ENCODE measurements at places on chromosomes 2 and 18.

DNA sequence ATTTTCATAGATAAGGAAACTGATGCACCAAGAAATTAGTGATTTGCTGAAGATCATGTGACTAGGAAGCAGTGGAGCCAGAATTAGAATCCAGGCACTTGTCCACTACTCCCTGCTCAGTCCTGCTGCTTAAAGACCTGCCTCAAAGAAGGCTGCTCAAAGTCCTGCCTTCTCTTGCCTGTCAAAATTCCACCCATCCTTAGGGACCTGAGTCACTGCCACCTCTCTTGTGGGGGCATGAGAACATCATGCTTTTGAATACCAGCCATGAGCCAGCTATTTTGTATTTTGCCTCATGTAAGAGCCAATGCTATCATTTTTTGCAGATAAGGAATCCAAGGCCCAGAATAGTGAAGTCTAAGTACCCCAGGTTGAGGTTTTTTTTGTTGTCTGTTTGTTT is 47.1 kb downstream of the DDX1 start:
- DNase-seq, result no peak

DNA sequence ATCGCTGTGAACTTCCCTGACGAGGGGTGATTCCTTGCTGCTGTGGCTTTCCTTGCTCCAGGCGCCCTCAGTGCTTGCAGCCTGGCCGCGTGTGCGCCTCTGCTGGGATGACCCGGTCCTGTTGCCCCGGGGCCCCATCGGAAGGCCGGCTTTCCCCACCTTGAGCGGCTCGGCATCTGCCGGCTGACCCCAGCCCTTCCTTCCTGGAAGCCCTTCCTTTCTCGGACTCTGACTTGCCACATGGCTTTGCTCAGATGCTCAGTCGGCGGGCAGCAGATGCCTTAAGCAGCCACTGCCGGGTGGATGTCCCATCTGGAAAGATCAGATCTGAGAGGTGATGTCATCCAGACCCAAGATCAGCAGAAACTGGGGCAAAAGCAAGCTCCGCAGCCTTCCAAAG is 100.5 kb upstream of the ODC1 start:
- no peak for DNase-seq

DNA sequence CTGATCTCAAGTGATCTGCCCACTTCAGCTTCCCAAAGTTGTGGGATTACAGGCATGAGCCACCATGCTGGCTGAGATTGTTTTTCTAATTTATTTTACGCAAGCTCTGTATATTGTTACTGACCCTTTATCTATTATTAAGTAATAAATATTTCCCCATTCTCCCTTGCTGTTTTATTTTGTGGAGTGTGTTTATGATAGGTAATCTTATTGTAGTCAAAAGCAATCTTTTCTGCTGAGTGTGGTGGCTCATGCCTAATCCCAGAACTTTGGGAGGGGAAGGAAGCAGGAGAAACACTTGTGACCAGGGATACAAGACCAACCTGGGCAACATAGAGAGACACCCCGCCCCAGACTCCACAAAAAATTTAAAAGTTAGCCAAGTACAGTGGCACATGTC is 55.2 kb upstream of the RTN4 start:
- no peak for DNase-seq

DNA sequence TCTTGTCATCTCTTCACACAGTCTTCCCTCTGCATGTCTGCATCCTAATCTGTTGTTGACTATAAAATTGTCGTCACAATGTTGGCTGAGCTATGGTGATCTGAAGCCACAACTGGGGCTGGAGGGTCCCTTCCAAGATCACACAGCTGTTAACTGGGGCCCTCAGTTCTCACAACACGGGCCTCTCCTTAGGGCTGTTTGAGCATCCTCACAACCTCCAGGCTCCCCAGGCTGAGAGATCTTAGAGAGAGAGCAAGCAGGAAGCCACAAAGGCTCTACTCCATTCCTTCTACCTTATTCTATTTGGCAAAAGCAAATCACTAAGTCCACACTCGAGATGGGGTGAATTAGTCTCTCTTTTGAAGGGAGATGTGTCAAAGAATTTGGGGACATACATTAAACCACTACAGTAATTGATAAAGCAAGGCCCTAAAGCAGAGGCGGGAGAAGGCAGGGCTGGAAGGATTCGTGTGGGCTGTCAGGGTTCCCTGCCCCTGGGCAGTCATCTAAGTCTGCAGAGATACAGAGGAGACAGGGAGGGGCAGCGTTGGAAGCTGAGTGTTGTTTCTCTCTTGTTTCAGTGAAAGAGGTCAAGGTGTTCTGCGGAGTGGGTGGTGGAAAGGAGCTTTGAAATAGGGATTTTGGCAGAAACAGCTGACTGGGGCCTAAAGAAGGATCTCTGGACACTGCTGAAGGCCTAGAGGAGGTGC is 15.9 kb downstream of the MYO7B start:
- DNase-seq, result no peak

GRCh38 chr2:66531567-66531966 is 96.6 kb downstream of the MEIS1 start:
- no peak for DNase-seq

GRCh38 chr2:163692611-163693482 is 43.0 kb downstream of the FIGN start:
- DNase-seq, result no peak

- no peak for DNase-seq
These were observed 80.0 kb downstream of the INPP5D start for GRCh38 chr2:233140077-233140585.

- no peak for DNase-seq
These were observed 1.3 kb downstream of the SIX2 start for GRCh38 chr2:45007961-45008295.

DNA sequence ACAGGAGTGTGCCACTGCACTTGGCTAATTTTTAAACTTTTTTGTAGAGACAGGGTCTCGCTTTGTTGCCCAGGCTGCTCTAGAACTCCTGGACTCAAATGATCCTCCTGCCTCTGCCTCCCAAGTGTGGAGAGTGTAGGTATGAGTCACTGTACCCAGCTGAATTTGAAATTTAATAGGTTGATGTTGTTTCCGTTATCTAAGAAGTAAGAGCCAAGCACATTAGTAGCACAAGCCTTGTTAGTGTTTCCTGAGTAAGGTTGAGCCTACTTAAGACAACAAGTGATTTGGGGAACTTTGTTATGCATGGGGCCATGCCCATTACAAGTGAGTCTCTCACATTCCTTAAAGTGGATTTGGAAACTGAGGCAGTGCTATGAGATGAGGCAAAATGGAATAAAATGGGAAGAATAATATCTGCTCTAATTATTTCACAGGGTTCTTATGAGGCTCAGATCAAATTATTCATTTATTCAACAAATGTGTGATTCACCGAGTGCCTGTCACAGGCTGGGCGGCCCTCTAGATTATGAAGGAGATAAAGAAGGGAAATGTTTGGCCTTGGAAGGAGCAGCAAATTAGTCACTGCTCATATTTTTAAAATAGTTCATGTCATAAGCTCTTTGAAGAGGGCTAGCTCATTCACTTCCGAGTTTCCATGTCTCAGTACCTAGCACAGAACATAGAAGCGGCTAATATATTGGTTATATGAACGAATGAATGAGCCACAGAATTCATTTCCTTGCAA is 217.2 kb downstream of the LDLRAD4 start:
- DNase-seq, result no peak

- DNase-seq, result no peak
These were observed 142.9 kb downstream of the TGIF1 start for GRCh38 chr18:3592864-3593263.

DNA sequence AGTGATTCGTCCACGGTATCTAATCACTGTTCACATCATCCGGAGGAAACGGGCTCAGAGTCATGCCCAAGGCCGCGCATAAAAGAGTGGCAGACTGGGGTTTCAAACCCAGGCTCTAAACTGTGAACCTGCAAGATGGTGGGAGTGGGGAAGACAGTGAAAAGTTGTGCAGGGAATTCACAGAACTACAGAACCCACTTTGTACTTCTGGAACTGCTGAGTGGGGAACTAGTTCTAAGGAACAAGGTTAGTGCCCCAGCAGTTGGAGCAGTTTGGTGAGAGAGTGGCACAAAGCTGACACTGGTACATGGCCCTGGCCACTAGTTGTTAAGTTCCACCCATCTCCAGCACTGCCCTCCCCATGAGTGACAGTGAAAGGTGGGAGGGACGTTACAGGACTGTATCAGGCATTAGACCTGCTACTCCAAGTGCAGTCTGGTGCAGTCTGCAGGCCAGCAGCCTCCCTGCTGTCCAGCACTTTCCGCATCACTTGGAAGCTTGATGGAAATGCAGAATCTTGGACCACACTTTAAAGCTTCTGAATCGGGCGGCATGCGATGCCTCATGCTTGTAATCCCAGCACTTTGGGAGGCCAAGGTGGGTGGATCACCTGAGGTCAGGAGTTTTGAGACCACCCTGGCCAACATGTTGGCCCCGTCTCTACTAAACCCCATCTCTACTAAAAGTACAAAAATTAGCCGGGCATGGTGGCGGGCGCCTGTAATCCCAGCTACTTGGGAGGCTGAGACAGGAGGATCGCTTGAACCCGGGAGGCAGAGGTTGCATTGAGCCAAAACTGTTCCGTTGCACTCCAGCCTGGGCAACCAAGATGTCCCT is 47.3 kb downstream of the C2orf42 start:
- no peak for DNase-seq

- peak; percentile 23 for DNase-seq
These were observed 108.8 kb downstream of the B3GNT2 start for GRCh38 chr2:62304429-62305417.

- DNase-seq, result no peak
These were observed 19.6 kb downstream of the DHX57 start for GRCh38 chr2:38856165-38856564.

GRCh38 chr18:74006143-74006542 is 141.5 kb downstream of the FBXO15 start:
- no peak for DNase-seq

DNA sequence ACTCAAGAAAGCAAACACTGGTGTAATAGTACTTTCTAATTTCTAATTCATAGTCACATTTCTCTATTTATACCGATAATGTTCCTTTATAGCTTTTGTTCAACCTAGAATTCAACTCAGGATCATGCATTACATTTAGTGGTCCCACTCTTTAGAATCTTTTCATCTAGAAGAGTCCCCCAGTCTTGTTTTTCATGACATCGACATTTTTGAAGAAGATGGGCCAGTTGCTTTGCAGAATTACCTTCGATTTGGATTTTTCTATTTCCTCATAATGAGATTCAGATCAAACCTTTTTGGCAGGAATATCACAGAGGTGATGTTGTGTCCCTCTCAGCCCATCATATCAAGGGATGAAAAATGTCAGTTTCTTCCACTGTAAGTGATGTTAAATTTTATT is 35.3 kb downstream of the KIAA2012 start:
- DNase-seq, result no peak

DNA sequence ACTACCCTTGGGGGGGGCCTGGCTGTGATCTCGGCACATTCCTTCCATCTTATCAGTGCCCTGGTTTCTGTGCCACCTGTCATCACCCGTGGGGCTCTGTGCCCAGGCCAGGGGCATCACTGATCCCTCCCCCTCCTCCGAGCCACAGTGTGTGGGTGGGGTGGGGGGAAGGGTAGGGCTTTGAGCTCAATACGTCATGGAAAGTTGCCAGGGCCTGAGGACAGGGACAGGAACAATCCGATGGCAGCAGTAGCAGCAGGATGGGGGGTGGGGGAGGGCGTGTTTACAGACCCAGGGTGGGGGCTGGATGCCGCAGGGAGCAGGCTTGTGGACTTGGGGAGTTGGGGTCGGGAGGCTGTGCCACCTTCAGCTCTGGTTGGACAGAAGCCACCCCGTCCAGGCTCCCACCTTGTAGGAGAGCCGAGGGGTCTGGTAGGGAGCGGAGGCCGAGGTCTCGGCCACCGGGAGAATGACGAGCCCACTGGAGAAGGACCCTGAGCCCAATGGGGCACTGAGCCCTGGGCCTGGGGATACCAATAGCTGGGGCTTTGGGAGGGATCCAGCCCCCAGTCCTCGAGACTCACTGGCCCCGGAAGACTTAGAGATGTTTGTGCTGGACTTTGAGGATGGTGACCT is 3.5 kb downstream of the SLC4A3 start:
- DNase-seq, result no peak

GRCh38 chr2:84971510-84972206 is 697 bp downstream of the KCMF1 start:
- DNase-seq, result peak; percentile 37

- DNase-seq, result no peak
These were observed 72.7 kb upstream of the ITPRID2 start for GRCh38 chr2:181818840-181819239.

GRCh38 chr2:218472988-218473387 is 54.1 kb downstream of the VIL1 start:
- DNase-seq, result no peak

- peak; percentile 24 for DNase-seq
These were observed 24.7 kb upstream of the TOGARAM2 start for GRCh38 chr2:28956415-28956826.

DNA sequence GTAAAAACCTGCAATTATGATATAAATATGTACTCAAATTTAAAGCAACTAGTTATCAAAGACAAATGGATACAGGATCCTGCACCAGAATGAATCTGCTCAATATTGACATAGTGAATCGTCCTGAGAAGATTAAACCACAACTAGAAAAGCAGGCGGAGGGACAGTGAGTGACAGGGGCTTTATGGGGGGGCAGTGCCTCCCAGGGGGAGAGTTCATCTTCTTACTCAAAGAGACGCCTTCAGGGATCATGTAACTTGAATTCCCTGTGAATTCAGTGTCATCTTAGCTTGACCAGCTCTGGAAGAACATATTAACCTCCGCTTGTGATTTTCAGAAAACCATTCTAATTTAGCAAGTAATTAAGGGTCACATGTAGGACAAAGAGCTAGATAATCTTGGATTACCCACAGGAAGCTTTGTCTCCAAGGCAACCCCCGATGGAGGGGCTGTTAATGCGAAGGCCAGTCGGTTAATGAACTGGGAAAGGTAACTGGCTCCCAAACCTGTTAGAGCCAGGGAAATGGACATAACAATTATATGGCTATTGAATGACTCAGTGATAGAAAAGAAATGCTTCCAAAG is 17.4 kb upstream of the LMAN1 start:
- DNase-seq, result no peak

- DNase-seq, result no peak
These were observed 22.7 kb downstream of the BCL11A start for GRCh38 chr2:60530660-60531281.

- no peak for DNase-seq
These were observed 89.2 kb upstream of the CXCR4 start for GRCh38 chr2:136207030-136207623.

GRCh38 chr18:48802543-48803290 is 148.0 kb downstream of the SMAD7 start:
- DNase-seq, result no peak

- no peak for DNase-seq
These were observed 2.4 kb downstream of the PELI1 start for GRCh38 chr2:64141674-64142405.

DNA sequence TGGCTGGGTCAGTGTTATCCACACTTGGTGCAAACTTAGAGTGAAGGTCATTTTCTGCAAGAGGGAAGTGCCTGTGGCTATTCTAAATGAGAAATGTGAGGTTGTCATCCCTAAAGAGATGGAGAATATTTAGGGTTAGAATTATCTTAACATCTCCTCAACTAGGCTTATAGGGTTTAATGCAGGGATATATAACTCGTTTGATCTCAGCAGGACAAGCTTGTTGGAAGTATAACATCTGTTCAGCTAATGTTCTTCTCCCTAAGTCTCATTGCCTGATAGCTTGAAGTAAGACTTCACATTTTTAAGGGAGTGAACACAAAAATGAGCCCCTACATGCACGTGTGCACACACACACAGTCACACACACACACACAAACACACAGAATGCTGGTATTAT is 75.9 kb upstream of the NRXN1 start:
- DNase-seq, result no peak

- no peak for DNase-seq
These were observed 190.4 kb downstream of the FMNL2 start for GRCh38 chr2:152525277-152525838.

- no peak for DNase-seq
These were observed 170.7 kb downstream of the DIS3L2 start for GRCh38 chr2:232132181-232132580.

GRCh38 chr2:7969756-7970515 is 711.9 kb upstream of the ID2 start:
- no peak for DNase-seq

All from activated CD8-positive, alpha-beta memory T cell treated with anti-CD3 and anti-CD28 coated beads for 1 hour (primary cell).